ENCODE measurements at places on chromosomes 6 and 20.

DNA sequence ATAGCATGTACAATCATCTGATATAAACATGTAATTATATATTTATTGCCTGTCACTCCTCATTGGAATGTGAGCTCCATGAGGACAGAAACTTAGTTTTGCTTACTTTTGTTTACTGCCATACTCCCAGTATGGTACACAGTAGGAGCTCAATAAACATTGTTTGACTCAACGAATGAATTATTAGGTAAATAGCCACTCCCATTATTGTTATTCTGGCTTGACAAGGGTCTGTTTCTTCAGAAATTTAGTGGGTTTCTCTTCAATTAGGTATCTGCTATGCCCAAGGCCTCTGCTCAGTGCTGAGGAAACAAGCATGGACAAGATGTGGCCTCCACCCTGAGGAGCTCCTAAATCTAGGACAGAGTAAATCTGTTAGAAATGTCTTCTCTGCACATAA, 6.3 kb downstream of the BCL2L1 start:
- no peak for DNase-seq

- no peak for DNase-seq
Observed at GRCh38 chr6:120254651-120255050, 905.1 kb upstream of the MAN1A1 start.

GRCh38 chr20:14634665-14635064, 297.3 kb upstream of the FLRT3 start:
- DNase-seq, result no peak

DNA sequence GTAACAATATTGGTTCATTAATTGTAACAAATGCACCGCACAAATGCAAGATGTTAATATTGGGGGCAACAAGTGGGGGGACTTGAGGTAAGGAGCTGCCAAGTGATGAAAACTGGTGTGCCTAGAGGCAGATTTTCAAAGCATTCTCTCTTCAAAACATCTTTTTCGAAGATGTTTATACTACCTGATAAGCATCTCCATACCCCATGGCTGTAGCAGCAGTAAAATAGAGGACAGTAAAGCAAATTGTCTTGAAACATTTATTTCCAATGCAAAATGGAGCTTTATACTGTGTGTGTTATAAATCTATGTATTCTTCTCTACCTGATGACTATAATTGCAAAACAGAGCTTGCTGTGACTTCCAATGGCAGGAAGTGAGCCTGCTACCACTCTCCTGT, 42.5 kb downstream of the MYLIP start:
- DNase-seq, result no peak

DNA sequence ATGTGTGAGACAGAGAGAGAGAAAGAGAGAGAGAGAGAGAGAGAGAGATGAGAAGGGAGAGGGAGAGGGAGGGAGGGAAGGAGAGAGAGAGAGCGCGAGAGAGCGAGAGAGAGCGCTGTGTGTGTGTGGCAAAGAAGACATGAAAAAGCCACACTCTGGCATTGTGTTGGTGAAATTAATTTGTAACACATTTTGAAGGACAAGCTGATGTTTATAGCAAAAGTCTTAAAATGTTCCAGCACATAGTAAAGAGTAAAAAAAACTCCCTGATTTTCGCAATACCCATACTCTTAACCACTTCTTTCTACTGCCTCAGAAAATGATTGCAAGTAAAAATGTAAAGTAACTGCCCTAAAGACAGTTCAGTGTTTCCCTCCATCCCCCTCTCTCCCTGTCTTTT, 56.7 kb downstream of the SLC22A1 start:
- DNase-seq, result no peak

- no peak for DNase-seq
Observed at GRCh38 chr20:53237461-53237860, 265.3 kb downstream of the TSHZ2 start.

- no peak for DNase-seq
Observed at GRCh38 chr6:151719070-151719469, 88.4 kb upstream of the ESR1 start.

GRCh38 chr6:11404081-11404480, 133.5 kb upstream of the TMEM170B start:
- DNase-seq, result no peak

- peak; percentile 91 for DNase-seq
Observed at GRCh38 chr20:13029687-13030375, 21.1 kb downstream of the SPTLC3 start.

DNA sequence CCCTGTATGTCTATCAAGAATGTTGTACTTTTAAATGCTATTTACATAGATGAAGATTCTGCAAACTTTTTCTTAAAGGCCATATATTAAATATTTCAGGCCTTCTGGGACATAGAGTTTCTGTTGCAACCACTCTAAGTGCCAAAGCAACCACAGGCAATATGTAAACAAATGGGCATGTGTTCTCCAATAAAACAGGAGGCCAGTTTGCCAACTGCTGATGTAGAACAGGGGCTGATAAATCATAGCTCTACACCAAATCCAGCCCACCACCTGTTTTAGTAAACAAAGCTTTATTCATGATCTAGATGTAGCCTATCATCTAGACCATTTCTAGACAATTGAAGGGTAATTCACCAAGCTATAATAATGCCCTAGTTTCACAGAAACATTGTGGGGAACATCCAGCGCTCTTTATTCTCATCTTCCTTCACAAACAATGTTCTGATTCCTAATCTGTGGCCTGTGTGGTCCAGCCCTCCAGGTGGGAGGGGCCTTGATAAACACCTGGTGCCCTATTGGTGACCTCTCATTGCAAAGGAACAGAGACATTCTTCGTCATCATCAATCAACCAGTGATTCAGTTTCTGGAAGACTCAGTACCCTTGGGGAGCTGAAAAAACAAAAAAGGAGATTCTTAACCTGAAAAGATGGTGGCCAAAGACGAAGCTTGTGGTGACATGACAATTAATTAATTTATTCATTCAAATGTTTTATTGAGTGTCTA, 80.2 kb downstream of the PREP start:
- DNase-seq, result no peak

GRCh38 chr6:163489584-163489983, 75.1 kb downstream of the QKI start:
- no peak for DNase-seq

DNA sequence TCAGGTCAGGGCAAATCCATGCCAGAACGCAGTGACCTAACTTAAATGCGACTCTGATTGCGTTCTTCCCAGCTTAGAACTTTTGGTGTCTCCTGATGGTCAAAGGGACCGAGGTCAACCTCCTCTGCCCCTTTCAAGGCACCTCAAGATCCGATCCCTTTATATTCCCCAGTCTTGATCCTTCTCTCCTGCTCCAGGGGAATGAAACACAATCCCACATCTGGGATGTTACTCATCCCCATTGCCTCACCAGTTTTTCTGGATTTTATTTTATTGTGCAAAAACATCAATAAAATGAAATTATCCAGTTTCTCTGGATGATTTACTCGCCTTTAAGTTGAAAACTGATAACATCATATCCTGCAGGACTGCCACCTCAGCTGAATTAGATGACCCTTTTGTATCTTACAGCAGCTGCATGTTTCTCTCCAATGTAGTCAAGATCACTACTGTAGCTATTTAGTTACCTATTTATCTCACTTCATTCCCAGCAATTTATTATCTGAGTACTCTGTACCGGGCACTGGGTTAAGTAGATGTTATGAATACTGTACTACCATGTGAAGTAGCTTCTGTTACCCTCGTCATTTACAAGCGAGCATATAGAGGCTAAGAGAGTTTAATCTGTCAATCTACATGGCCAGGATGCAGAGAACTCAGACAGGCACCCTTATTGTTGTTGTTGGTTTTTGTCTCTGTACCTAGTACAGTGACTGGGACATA, 44.0 kb downstream of the IRAK1BP1 start:
- no peak for DNase-seq

Data from AG08395 (cell line).